ENCODE measurements at places on chromosomes 6 and 20. TPM values are rescaled to one million over a fixed set of nuclear protein-coding genes. Genes with fewer than 3 reads are reported as not detected.

- DNase-seq: no peak
Observed at GRCh38 chr6:123629258-123629941, 7.3 kb downstream of the TRDN start.

DNA sequence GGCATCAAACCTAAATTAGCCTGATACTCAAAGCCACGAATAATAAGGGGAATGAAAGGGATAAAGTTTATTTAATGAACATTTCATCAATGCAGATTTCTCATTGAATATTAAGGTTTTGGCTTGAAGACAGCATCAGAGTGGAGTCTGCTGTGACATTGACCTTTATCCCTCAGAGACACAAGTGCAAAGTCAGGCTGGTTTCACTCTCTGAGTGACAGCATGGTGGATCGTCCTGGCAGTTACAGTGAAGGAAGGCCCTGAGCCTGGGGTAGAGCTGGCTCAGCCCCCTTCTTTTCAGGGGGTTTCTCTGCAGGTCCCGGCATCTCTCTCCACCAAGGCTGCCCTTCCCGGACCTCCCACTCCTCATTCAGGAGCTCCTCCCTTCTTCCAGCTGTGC lies 503.1 kb downstream of the PREX1 start:
- DNase-seq: no peak

DNA sequence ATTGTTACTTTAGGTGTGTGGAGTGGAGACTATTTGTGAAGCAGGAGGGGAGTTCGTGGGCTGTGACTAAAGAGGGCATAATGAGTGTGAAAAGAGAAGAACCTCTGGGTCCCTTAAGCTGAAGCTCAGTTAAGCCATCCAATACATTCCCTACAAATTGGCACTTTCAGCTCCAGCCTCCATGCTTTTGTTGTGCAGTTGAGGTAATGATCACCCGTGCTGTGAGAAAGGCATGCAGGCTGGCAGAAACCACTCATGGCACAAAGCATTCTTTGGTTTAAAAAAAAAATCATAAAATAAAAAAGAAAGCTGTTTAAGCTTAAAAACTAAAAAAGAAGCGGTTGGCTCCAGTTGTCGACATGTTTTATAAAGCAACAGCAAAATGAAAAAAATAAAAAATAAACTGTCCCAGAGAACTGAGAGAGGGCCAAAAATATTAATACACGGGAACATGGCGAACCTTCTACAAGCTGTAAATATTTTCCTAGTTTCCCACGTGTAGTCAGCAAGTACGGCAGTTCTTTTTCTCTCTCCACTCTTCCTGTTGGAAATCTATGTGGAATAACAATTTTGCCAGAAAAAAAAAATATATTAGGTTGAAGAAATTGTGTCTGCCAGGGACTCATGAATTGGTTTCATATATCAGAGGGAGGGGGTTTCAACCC lies 82.2 kb downstream of the ANKRD60 start:
- DNase-seq: no peak

GRCh38 chr6:137746264-137746663 lies 120.8 kb upstream of the TNFAIP3 start:
- no peak for DNase-seq

GRCh38 chr6:256169-256568 lies 36.1 kb upstream of the DUSP22 start:
- DNase-seq: no peak

DNA sequence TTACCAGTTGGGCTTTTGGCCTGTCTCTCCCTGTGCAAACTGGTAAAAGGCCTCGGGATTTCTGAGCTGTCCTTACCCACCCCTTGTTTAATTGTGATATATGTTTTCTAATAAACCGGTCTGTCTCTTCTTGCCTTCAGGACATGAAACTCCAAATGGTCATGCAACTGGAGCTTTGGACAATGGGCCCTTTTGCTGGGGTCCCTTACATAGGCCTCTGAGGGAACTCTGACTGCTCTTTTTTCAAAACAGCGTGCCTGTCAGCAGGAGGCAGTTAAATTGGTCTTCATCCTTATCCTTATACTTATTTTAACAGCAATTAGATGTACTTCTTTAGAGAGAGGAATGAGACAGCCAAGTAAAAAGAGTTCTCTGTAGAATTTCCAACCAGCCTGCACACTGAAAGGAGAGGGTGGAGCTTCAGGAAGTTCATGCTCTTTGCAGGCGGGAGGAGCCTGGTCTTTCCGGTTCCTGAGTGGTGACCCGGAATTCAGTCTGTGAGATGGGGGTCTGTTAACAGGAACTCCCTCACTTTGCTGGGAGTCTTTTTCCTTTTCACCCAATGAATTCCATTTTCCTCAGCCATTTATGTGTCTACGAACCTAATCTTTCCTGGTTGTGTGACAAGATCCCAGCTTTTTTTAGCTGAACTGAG lies 299.6 kb upstream of the GJE1 start:
- DNase-seq: no peak

- DNase-seq: no peak
Observed at GRCh38 chr6:145895802-145896201, 68.4 kb downstream of the SHPRH start.

DNA sequence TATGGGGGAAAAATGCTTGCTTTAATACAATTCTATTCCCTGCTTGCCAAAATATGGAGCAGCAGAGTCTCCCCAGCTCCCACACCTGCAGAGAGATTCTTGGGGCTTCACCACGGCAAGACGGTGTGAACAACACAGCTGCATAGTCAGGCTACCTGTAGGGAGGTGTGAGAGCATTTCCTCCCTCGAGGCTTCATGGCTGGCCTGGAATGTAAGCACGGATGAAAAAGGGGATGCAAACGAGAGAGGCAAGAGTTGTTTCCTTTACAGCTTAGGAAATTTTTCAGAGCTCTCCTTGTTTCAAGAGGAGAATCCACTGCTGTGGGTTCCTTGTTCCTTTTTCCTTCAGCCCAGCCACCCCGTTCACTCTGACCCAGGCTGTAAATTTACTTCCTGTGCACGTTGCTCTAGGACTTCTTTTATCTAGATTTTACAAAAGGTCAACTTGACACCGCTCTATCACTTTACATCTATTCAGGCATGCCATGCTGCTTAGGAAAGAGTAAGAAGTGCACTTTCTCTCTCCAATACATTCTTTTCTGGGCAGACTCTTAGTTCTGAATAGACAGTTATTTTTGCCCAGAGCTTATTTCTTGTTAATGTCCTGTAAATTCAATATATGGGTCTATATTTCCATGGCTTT lies 197.1 kb downstream of the KHDC1L start:
- no peak for DNase-seq

GRCh38 chr6:158554611-158555361 lies 5.1 kb upstream of the TMEM181 start:
- no peak for DNase-seq

- no peak for DNase-seq
Observed at GRCh38 chr6:5151955-5152401, 66.8 kb downstream of the PPP1R3G start.

DNA sequence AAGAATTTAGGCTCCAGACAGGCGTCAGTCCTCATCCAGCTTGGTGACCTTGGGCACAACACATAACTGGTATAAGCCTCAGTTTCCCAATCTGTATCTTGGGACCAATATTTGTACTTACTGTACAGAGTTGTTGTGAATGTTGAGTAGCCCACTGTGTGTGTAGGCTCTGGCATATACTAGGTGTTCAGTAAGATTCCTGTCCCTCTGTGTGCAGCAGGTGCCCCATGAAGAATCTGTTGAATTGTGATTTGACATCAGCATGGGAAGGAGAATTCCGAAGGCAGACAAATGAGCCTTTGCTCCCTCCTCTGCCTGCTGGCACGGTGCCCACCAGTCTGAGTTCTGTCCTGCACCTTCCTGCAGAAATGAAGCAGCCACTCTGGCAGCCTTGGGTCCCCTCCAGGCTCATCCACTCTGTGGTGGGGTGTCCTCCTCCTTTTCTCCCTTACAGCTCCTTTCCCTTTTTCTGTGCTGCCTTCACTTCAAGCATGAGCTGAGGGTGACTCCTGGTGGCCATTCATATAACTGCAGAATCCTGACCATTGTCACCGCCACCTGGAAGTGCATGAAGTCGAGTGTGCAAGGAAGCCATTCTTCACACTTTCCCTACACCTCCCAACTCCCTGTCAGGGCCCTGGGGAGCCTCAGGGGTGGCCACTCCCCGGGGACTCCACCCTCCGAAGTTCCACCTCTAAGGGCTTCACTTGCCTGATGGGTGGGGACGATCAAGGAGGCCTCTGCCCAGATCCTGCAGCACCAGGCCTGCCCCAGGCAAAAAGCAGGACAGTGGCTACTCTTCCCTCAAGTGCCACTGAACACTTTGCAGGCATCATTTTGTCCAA lies 48.2 kb downstream of the MRPL14 start:
- no peak for DNase-seq

DNA sequence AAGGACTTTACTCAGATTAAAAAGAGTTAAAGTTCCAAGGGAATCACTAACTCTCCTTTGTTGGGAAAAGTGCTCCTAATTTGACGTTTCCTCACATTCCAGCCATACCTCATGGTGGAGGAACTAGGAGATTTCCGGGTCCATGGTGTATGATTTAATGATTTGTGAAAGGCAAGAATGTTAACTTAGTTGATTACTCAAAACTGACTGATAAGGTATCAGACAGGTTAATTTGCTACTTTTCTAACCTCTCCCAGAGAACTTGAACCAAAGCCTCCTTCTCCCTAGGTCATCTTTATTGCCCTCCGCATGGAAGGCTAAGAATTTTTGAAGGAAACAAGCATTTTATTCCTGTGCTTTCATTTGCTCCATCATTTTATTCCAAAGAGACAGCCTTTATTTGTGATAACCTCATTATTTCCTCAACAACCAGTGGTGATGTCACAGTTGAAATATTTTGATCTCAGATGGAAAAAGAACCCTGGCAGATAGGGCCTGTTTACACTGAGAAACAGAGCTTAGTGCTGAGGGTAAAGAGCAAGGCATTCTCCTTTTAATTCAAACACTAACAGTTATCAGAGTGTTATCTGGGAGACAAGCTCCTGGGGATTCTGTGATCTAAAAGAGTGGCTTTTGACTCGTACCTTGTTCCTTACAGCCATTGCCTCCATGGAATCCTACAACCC lies 57.4 kb upstream of the BMP2 start:
- DNase-seq: no peak

GRCh38 chr6:130749402-130749801 lies 77.8 kb upstream of the SMLR1 start:
- DNase-seq: no peak

GRCh38 chr20:19260412-19261090 lies 48.1 kb downstream of the SLC24A3 start:
- no peak for DNase-seq

DNA sequence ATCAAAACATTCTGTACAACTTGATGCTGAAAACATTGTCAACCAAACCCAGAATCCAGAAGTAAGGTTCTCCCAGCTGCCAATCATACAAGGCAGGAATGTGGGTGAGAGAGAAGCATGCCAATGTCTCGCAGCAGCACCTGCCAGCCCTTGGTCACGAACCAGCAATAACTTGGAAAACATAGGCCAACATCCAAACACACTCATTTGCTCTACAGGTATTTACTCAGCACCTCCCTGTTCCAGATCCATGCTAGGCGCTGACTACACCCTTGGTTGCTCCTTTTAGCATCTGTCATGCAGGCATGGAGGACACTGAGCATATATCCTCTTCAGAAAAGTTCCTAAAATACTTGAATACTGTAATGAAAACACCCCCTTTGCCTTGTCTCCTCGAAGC lies 63.6 kb downstream of the FAXC start:
- DNase-seq: no peak

- no peak for DNase-seq
Observed at GRCh38 chr6:386688-387266, 4.8 kb upstream of the IRF4 start.

DNA sequence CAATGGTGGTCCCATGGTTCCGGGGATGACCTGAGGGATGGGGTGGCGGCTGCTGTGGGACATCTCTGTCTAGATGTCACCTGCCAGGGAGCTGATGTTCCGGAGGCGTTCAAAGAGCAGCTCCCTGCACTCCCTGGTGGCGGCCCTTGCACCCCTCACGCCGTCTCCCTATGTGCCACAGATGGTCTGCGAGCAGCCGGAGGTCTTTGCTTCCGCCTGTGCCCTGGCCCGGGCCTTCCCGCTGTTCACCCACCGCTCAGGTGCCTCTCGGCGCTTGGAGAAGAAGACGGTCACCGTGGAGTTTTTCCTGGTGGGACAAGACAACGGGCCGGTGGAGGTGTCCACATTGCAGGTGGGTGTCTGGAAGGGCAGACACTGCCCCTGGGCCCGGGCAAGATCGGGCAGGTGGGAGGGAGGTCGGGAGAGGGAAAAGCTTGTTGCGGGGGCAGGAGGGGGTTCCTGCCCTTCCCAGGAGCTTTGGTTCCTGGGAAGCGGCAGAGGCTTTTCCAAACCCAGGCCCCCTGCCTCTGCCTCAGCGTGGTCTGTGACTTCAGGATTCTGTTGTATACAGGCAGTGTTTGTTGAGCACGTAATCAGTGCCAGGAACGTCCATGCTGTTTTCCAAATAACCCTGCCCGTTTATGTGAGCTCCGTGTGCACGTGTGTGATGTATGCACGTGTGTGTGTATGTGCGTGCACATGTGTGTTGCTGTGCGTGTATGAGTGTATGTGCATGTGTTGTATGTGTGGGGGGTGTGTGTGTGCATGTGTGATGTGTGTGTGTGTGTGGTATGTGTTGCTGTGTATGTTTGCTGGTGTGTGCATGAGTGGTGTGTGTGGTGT lies 1.9 kb downstream of the NPEPL1 start:
- DNase-seq: no peak

DNA sequence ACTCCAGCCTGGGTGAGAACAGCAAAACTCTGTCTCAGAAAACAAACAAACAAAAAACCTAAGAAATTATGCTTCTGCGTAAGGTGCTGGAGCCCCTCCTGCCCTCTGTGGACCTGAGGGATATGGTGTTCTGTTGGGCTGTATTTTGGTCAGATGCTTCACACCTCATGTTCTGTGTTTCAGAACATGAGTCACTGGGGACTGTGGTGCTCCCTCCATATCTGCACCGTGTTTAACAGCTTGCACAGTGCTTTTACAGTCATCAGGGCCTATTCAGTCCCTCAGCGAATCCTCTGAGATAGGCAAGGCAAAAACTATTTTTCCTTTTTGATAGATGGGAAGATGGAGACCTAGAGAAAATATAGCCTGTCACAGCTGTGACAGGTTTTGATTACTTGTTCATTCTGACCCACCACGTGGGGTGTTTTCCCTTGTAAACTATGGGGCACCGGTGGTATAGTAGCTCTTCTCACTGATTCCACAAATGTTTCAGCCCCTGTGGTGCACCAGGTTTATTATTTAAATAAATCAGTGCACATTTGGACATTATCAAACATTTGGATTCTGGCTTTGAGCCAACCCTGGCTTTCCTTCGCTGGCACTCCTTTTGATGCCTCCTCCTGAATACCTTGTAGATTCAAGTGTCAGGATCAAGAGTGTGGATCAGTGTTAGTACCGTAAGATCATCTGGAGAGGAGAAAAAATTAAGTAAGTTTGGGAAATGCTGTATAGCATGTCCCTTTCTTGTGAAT lies 9.6 kb downstream of the TTPAL start:
- DNase-seq: no peak

GRCh38 chr20:43102394-43102793 lies 87.3 kb downstream of the PTPRT start:
- DNase-seq: no peak

CST5 gene
- 0.21 TPM for polyA plus RNA-seq

TINAG gene
- not detected for polyA plus RNA-seq

TNFAIP3 gene
- 15.3 TPM for polyA plus RNA-seq

CDH26 gene
- 1.8 TPM for polyA plus RNA-seq

PDE7B gene
- 4.7 TPM for polyA plus RNA-seq

AIF1 gene
- polyA plus RNA-seq: 19.8 TPM

OR2H1 gene
- not detected for polyA plus RNA-seq

XRN2 gene
- 90.2 TPM for polyA plus RNA-seq

SLC22A7 gene
- polyA plus RNA-seq: 0.28 TPM

PRL gene
- polyA plus RNA-seq: not detected

COL12A1 gene
- 23.1 TPM for polyA plus RNA-seq

PRRT1 gene
- polyA plus RNA-seq: 0.80 TPM

GHRH gene
- not detected for polyA plus RNA-seq

CST4 gene
- polyA plus RNA-seq: not detected

PTPRT gene
- polyA plus RNA-seq: 2.0 TPM

KCNK15 gene
- polyA plus RNA-seq: not detected

All from left lung (tissue), 14 donors.